ENCODE measurements at places on chromosomes 1 and 21.

GRCh38 chr21:40886931-40887330, 40.0 kb upstream of the DSCAM start:
- DNase-seq = no peak

DNA sequence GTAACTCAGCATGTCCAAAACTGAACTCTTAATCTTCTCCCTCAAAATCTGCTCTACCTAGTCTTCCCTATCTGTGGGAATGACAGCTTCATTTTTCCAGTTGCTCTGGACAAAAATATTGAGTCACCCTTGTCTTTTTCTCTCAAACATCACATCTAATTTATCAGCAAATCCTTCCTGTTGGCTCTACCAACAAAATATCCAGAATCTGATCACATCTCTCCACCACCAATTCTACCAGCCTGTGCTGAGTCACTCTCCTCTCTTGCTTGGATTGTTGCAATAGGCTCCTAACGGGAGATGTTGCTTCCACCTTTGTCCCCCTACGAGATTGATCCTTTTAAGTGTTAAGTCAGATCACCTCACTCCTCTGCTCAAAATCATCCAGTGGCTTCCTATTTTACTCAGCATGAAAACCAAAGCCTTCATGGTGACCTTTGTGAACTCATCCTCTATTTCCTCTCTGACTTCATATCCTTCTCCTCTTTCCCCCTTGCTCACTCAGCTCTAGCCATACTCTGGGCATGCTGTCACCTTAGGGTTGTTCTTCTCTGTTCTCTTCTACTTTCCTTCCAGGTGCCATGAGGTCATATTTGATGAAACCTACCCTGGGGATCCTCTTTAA, 21.5 kb upstream of the SMYD2 start:
- no peak for DNase-seq

DNA sequence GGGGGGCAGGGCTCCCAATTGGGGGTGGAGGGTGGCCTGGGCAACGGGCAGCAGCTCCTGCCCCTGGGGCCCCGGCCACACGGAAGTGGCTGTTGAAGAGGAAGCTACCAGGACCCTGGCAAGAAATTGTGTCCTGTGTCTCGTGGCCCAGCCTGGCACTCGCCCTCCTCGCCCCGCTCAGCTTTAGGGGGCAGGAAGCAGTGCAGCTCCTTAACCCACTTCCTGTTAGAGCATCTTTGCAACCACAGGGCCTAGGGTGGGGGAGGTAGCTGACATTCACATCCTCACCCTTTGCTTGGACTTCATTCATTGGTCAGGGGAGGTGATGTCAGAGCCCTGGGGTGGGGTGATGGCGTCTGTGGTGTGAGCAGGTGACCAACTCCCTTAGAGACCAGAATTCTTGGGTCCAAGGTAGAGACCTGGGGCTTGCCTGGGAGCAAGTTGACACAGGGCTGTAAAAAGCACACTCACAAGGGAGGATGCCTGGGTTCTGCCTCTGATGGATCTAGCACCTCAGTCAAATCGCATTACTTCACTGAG, at the start of gene ARHGAP30:
TSS of gene ARHGAP30 (minus strand) at position 161 of the 540 bp plus-strand sequence. CDS start 267 bp downstream, outside the sequence.
- DNase-seq = no peak

DNA sequence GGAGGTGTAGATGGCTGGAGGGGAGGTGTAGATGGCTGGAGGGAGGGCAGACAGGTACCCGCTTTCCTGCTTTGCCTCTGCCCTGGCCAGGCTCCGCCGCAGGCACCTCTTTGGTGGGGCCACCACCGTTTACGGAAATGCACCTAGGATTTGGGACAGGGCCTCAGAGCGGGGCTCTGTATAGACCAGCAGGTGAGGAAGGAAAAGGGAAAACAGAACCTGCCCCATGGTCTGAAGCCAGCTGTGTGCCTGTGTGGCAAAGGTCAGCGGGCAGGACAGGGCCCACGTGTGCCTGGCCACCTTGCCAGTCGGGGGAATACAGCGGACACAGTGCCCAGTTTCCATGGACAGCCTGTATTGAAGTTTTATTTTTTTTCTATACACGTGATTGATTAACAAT, 12.1 kb upstream of the PTTG1IP start:
- DNase-seq = no peak

- DNase-seq = no peak
These were observed 7.5 kb upstream of the VASH2 start for GRCh38 chr1:212942679-212943392.

DNA sequence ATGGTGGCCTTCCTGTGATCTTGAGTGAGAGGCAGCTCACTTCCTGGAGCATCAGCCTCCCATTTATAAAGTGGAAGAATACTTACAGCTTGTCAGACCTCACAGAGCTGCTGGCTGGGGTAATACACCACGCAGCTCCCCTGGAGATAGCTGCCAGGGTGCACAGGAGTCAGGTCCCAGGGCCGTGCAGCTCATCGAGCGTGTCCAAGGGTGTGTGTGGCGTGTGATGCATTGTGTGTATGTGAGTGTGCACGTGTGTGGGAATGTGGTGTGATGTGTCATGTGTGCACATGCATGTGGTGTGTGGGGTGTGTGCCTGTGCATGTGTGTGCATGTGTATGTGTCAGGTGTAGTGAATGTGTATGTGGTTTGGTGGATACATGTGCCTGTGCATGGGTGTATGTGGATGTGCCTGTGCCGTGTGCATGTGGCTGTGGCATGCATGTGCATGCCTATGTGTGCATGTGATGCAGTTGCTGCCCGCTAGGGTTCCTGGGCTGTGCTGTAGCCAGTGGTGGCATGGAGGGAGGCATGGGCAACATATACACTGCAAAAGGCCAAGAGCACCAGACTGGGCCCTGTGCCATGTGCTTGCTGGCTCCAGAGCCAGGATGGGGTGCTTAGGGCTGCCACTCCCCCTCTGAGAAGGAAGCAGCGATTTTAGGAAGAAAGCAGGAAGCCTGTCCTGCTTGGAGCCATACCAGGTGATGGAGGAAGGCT, 24.6 kb downstream of the WNT3A start:
- DNase-seq = no peak

- DNase-seq = no peak
These were observed 362.3 kb upstream of the VAMP3 start for GRCh38 chr1:7408771-7409150.

- DNase-seq = no peak
These were observed 218.9 kb upstream of the C1orf105 start for GRCh38 chr1:172201572-172201971.

DNA sequence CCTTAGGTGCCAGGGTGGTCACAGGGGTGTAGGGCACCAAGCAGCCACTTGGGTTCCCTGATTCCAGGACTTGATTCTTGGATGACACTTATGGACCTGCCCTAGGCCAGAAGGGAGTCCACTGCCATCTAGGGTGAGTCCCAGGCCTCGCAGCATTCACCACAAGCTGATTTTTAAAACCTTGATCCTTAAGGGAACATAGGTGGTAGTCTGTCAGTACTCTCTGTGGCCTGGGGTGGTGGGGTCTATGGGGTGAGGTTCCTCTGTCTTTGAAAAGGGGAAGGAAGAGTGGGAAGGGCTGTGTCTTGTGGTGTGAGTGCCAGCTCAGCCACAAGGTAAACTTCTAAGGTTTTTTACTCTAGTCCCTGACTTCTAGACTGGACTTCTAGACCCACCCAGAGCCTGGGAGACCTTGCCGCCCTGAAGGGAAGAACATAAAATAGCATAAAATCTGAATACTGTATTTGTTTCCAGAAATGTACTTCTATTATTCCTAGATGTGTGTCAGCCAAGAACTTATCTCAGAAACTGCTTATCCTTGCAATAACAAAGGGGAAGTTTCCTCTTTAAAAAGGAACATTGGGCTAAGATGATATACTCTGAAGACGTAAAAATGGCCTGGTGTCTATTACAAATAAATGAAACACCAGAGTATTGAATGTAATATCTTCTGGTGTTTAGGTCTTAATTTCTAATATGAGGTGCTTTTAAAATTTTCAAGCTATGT, 757.3 kb downstream of the LTN1 start:
- DNase-seq = no peak

DNA sequence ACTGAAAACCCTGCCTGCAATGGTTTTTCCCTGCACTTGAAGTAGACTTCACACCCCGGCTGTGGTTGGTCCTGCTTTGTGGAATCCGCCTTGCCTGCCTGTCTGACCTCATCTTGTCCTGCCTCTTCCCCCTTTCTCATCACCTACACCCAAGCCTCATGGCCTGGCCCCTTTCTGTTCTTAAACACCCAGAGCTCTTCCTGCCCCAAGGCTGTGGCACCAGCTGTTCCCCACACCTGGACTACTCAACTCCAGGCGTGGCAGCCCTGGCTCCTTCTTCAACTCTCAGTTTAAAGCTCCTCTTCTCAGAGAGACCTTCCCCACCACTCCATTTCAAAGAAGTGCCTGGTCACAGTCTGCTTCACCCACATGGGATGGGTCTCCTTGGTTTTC, 27.0 kb downstream of the KIAA1614 start:
- DNase-seq = no peak

GRCh38 chr1:172179918-172180317, 240.6 kb upstream of the C1orf105 start:
- DNase-seq = no peak

DNA sequence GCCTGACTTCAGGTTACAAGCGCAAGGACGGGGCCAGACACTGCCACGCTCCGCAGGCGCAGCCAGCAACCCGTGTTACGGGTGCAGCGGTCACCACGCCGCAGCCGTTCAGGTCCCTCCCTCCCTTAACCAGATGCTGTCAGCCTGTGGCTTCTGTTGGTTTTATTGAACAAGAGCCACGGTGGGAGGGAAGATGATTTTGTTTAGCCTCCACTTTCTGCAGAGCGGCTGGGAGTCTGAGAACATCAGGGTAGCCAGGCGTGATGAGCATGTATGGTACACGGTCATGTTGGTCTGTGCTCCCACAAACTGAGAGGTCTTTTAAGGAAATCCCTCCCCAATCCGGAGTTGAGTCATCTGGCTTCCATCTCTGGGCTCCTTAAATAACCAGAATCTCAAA, 18.5 kb upstream of the ADARB1 start:
- DNase-seq = peak; percentile 65

DNA sequence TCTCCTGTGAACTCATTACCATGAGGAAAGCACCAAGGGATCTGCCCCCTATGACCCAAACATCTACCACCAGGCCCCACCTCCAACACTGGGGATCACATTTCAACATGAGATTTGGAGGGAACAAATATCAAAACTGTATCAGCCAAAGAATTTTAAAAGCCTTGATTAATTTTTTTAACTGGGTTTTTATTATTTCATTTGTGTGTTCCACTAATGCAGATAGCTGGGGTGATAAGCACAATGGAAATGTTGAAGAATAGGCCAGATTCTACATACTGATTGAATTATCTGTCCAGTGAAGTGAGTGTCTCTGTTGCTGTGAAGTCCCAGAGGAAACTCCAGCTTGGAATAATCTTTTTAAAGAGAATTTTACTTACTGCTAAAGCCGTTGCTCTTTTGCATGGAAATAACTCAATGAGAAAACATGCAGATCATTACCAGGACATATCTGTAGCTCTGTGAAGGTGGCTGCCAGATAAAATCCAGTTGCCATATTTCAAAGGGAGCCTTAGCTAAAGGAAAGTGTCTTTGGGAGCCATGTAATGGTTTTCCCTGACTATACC, 44.4 kb upstream of the DHCR24 start:
- DNase-seq = no peak

DNA sequence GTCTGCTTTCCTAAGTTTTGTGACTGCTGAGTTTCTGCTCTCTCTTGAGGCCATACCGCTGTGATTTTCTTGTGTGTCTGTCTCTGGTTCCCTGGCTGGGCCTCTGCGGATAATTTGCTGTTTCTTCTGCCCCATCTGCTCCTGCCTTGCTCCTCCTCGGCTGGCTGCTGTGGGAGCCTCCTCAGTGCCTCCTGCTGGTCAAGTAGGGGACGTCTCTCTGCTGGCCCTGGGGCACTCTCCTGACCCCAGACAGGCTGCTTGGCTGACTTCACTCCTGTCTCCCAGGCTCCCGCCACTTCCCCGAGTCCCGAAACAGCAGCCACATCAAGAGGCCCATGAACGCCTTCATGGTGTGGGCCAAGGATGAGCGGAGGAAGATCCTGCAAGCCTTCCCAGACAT, 28.5 kb downstream of the ETNK2 start:
- no peak for DNase-seq

DNA sequence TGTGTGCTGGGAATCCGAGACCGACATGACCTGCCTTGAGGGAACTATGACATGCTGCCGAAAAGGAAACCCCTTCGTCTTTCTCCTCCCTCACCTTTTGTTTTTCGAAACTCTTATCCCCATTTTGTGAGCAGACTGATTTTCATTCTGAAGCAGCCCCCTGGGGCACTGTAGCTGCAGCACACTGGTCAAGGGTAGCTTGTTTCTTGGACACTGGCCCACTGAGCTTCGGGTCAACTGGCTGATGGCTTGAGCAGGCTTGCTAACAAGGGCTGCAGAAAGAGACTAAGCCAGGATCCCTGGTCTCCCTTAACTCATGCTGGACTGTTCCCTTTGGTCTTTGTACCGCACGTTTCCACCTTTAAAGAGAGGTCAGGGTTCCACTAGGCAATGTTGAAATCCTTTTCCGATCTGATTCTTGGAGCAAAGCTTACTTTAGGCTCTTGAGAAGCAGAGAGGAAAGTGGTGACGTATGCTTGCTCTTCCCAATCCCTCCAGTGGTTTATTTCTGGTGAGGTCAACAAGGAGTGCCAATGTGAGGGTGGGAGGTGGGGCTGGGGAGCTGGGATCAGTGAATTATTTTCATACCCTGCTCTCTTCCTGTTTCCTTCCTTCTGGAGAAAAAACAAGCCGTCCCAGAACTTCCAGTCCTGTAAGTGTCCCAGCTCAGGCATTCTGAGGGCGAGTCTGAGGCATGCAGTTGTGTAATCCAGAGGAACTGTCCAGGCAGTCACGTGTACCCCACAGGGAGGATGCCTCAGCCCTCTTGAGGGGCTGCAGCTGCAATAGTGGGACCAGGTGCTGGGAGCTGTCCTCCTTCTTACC, 7.6 kb downstream of the CYP4B1 start:
- DNase-seq = peak; percentile 28
